ENCODE measurements at places on chromosomes 6 and 20. TPM values are rescaled to one million over a fixed set of nuclear protein-coding genes. Genes with fewer than 3 reads are reported as not detected.

The LY6G6C gene
- not detected for polyA plus RNA-seq

The TAAR9 gene
- polyA plus RNA-seq: not detected

- peak; percentile 91 for DNase-seq
These were observed 91.3 kb upstream of the SHLD1 start for GRCh38 chr20:5658912-5659345.

DNA sequence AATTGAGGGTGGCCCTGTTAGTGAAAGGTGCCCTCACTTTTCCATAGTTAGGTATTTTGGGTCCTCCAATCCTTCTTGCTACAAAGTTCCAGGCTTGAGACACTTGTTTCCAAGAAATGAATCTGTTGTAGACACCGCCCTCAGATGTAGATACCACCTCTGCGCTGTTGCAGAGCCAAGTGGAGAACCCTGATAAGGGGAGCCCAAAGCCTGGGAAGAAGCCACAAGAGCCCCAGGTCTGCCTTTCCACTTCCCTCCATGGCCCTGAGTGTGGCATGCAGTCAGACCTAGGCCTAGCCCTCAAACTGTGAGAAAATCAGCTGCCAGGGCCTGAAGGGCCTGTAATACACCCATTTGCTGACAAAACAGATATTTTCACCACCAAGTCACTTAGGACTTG is 37.1 kb downstream of the DTD1 start:
- no peak for DNase-seq

- DNase-seq: no peak
These were observed 193.6 kb downstream of the JARID2 start for GRCh38 chr6:15439410-15440025.

GRCh38 chr6:152399399-152399798 is 237.8 kb downstream of the SYNE1 start:
- peak; percentile 25 for DNase-seq

DNA sequence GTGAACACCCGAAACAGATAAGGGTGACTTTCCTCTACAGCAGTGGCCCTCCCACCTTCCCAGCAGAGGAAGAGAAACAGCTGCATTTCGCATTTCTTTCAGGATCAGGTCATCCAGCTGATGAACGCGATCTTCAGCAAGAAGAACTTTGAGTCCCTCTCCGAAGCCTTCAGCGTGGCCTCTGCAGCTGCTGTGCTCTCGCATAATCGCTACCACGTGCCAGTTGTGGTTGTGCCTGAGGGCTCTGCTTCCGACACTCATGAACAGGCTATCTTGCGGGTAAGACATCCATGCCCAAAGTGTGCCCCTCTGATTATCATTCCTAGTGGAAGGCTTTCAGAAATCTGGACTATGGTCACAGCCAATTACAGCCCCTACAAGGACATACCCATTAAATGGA is 27.8 kb upstream of the MROH8 start:
- no peak for DNase-seq

- no peak for DNase-seq
These were observed 95.2 kb downstream of the ANKRD60 start for GRCh38 chr20:58133020-58133808.

DNA sequence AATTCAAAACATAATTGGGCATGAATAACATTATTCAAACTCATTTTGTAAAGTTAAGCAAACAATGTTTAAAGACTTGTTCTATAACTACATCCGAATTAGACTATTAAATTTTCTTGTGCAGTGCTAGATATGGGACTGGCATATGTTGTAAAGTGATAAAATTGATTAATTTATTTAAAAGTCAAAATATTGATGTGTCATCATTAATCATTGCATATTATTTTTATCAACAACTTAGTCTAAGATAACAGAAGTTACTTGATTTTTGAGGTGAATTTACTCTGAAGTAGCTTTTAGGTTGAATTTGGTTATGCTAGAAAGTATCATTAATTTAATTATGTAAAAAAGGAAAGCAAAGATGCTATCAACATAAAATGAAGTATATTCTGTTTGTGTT is 244.6 kb downstream of the CLVS2 start:
- no peak for DNase-seq
